ENCODE measurements at places on chromosomes 5 and 9.
A peak's percentile ranks its signal among the peaks of the same experiment; 100 is the strongest.

- DNase-seq: no peak
Measured at GRCh38 chr9:115674091-115674490, 479.5 kb upstream of the PAPPA start.

DNA sequence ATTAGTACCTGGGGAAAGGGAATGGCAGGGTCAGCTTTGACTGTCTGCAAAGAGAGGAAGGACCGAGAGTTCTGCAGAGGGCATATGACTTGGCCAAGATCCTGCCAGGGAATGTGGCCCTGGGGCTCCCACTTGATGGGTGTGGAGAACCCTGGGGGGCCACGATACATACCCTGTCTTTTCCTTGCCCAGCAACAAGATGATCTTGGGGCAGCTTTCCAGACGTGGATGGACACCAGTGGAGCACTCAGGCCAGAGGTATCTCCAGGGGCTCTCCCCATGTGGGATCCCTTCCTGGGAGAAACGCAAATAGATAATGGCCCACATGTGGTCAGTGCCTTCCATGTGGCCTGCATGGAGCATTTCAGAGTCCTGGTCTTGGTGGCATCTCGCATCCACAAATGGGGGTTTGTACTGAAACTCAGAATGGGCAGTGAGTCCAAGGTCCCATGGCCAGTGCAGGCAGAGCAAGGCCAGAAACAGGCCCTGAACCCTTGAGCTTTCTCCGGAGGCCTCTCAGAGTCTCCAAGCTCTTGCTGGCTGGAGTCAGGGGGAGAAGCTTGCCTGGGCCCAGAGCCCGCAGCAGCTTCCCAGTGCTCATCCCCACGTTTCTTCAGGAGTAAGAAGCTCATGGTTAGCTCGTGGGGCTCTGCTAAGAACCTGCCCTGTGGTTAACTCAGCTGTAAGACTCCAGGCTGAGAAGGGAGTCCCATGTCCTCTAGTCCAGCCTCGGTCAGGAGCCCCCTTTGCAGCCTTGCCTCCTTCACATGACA, 18.3 kb upstream of the ORM1 start:
- no peak for DNase-seq

- peak; percentile 55 for DNase-seq
Measured at GRCh38 chr5:176810081-176810597, at the start of gene UNC5A. TSS of gene UNC5A (plus strand) at chr5:176810559. CDS start at chr5:176810751, 192 bp downstream.

GRCh38 chr5:76807296-76807695, 11.5 kb upstream of the F2RL1 start:
- no peak for DNase-seq

DNA sequence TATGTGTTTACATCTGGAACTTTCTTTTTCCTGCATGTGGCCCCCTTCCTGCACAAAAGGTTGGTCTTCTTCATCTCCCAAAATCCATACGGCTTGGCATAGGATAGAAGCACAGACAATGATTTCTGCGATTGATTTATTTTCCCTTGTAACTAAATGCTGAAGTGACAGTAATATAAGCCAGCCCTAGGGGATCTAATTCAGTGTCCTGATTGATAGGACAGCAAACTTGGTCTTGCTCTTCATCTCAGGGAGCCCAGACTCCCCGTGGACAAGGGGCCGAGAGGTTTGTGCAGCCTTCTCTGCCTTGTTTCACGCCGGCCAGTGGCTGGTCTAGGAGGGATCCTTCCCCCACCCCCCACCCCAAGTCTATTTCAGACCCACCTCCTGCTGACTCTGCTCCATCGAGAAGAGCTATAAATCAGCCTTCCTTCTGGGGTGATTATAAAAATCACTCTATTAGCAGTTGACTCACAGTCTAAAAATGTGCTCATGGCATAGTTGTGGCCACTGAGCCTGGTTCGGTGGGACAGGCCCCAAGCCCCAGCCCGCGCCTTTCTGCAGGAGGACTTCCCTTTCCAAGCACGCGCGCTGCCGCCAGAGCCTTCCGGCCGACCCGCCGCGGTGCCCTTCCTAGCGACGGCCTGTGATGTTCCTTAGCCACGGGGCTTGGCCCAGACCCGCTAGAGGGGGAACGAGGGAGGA, 89.8 kb upstream of the COL5A1 start:
- DNase-seq: no peak

GRCh38 chr5:107919969-107920368, 249.2 kb upstream of the EFNA5 start:
- DNase-seq: no peak

DNA sequence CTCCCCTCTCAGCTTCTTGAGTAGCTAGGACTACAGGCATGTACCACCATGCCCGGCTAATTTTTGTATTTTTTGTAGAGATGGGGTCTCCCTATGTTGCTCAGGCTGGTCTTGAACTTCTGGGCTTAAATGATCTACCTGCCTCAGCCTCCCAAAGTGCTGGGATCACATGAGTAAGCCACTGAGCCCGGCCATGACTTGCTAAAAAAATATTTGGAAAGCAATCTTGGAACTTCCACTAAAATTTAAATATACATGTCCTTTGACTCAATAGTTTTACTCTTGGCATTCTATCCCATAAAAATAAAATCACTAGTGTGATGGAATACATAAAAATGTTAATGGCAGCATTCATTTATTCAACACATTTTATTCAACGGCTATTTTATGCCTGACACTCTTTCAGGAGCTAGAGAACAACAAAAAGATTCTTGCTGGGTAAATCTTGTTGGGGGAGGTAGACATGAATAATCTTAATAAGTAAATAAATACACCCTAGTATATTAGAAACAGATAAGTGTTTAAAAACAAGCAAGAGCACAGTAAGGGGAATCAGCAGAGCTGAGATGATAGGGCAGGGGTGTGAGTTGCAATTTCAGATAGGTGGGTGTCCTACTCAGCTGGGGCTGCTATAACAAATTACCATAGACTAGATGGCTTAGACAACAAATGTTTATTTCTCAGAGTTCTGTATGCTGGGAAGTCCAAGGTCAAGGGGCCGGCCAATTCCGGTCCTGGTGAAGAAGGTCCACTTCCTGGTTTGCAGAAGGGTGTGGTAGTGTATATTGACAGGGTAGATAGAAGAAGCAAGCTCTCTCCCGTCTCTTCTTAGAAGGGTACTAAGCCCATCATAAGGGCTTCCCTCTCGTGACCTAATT, 50.7 kb downstream of the KCNV2 start:
- DNase-seq: no peak

- no peak for DNase-seq
Measured at GRCh38 chr5:25399878-25400480, 755.2 kb upstream of the CDH10 start.

GRCh38 chr9:127588740-127589506, 23.2 kb upstream of the STXBP1 start:
- no peak for DNase-seq

GRCh38 chr9:88936132-88936531, 55.1 kb upstream of the S1PR3 start:
- no peak for DNase-seq

DNA sequence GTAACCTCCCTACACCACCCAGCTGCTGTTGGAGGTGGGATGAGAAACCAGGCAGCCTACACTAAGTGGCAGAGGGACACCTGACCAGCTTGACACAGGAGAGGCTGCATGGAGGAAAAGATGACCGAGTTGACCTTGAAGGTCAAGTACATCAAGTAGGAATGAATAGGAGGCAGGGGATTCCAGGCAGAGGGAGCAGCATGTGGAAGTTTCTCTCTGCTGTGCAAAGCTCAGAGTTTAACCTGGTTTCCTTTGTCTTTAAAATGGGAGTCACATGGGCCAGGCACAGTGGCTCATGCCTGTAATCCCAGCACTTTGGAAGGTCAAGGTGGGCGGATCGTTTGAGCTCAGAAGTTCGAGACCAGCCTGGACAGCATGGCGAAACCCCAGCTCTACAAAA, 32.6 kb downstream of the SPRY4 start:
- DNase-seq: no peak

DNA sequence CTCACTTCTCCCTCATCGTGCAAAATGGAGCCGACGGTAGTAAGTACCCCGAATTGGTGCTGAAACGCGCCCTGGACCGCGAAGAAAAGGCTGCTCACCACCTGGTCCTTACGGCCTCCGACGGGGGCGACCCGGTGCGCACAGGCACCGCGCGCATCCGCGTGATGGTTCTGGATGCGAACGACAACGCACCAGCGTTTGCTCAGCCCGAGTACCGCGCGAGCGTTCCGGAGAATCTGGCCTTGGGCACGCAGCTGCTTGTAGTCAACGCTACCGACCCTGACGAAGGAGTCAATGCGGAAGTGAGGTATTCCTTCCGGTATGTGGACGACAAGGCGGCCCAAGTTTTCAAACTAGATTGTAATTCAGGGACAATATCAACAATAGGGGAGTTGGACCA, 979 bp downstream of the PCDHGA12 start:
- no peak for DNase-seq

DNA sequence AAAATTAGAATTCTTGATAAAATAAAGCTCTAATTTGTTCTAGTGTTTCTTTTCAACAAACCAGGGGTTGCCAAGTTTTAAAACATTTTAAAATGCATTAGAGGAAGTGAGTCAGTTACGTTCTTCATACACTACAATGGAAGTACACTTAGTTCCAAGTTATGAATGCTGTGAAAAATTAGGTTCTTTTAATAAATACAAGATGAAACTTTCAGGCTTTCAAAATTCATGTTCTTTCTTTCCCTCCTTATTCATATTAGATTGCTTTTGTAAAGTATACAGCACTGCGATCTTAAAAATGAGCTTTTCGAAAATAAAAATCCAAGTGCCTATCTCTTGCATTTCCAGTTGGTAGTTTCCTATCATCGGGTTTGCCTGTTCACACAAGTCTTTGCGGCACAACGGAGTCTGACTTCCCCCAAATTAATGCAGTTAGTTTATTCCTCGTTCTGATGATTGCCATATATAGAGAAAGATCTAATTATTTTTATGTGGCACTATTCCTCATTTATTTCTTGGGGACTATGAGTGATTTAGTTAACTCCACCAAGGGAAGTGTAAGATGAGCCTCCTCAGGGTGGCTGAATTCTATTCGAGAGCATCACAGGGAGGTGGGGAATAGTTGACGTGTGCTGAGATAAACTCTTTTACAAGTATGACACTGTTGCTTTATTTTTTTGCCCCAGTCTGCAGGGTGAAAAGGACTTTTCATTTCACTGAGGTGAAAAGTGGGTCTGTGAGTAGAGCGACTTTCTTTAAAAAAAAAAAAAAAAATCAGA, 238.2 kb downstream of the CD180 start:
- no peak for DNase-seq

GRCh38 chr9:101449071-101449721, 13.6 kb upstream of the ALDOB start:
- peak; percentile 25 for DNase-seq

- DNase-seq: no peak
Measured at GRCh38 chr9:125521462-125522327, 185.3 kb downstream of the MAPKAP1 start.

DNA sequence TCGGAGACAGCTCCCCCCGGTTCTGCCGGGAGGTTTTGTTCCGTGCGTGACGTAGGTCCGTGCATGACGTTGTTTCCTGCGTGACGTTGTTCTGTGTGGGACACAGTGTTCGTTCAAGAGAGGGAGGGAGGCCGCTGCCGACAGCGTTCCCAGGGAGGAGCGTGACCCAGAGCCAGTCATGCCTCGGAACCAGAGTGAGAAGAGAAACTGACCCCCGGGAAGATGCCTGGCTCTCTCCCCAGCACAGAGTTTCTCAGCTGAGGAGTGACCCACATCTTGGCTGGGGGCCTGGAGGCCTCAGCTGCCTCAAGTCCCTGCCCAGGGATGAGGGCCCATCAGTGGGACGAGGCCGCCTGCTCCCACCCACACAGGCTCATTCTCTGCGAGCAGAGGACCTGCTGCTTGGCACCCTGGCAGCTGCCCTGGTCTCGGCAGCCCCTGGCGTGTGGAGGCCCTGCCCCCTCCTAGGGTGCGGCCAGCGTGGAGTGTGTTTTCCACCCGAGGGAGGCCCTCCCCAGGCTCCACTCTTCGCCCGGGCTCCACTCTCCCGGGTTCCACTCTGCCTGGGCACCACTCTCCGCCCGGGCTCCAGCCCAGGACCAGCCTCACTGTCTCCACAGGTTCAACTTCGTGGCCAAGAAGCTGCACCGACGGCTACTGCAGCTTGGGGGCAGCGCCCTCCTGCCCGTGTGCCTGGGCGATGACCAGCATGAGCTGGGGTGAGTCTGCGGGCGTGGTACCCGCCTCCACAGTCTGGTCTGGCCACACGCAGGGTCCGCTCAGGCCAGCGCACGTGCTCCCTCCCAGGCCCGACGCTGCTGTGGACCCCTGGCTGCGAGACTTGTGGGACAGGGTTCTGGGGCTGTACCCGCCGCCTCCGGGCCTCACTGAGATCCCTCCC, 7.9 kb downstream of the NDOR1 start:
- DNase-seq: no peak

GRCh38 chr5:95609711-95610110, 10.2 kb upstream of the GPR150 start:
- DNase-seq: no peak

GRCh38 chr5:155147222-155147621, 133.7 kb downstream of the KIF4B start:
- no peak for DNase-seq

- DNase-seq: no peak
Measured at GRCh38 chr9:16248822-16249221, 621.6 kb downstream of the BNC2 start.

DNA sequence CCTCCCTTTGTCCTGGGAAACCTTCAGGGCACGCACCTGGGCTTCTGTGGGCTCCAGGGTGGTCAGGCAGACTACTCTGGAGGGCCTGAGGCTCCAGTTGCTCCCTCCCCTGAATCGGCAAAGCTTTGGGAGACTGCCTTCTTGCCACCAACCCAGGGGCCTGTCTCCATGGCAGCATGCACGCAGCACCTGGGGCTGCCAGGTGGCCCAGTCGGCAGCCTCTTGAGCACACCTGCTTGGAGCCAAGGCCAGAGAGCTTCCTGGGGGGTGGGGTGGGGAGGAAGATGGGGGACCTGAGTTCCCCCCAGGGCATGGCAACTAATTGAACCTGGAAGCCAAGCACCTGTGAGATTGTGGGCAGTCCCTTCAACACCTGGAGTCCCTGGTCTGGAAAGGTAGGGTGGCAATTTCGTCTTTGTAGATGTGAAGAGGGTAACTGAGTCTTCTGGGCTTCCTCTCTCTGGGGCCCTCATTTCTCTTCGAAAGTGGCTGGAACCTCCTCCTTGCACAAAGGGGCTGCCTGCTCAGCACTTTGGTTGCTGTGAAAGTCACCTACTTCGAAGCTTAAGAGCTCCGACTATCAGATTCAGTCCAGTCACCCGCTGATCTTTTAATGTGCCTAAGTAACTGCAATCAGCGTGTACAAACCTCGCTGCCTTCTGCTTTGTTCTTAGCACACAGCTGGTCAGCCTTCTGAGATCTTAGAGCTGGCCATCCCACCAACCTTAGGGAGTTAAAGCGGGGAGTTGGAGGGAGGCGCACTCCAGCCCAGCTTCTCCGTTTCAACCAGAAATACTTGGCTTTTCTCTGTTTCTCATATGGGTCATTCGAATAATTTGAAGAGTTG, 4.0 kb downstream of the RNF183 start:
- DNase-seq: no peak

DNA sequence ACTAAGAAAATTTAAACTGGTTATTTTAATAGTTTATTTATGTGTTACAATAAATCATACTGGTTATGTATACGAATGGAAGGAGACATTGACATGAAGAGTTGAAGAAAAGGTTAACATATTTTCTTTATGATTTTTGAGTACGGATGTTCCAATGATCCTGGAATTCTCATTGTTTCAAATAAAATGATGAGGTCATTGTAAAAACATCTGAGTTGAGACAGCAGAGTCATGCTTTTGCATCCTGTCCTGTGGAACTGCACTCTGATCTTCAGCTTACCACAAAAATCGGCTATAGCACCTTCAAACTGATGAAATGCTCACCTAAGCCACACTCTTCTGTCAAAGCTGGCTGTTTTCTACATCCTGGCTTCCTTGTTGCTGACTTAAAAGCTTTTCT, 67.8 kb downstream of the PTCD2 start:
- DNase-seq: no peak
